Thymus (tissue), 14 donors: ENCODE measurements at places on chromosomes 11 and 22. TPM values are rescaled to one million over a fixed set of nuclear protein-coding genes. Genes with fewer than 3 reads are reported as not detected.

The FAM83F gene
- 2.0 TPM for polyA plus RNA-seq

DNA sequence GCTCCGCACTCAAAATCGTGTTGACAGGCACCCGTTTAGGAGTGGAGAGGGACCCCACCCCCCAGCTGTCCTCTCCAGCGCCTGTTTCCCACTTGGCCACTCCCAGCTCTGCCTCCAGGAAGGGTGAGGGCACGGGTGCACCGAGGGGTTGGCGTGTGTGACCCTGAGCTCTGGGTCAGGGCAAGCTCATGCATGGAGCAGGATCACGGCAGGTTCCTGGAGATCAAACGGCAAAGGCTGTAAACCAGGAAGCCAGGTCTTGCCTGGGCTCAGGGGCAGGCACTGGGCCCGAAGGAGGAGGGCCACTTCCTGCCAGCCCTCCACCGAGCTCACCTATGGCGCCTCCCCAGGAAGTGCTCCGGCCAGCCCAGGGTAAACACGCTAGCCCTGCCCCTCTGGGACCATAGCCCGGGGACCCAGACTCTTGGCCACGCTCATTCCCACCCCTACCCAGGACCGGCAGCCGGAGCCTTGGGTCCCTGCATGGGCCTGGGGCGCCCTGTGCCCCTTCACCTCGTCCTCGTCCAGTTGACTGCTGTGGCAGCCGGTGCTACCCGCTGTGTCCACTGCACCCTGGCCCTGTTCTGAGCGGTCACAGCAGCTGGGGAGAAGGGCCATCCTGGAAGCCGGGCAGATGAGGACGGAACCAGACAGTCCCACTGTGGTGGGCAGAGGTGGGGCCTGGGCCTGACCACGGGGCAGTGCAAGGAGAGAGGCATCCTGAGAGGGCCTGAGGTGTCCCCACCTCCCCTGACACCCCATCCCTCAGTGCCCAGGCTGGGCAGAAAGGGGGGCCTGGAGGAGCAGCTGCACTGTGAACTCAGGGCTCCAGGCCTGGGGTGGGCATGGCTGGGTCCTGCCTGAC is 1.0 kb upstream of the EPS8L2 start:
- no peaks in the 10 kb centered on the region for H3K4me1 ChIP-seq
- DNase-seq = no peak
- no peak overlapping the region for H3K4me3 ChIP-seq
- H3K27ac ChIP-seq = no peak overlapping the region
- peaks cover 51% of the 10 kb centered on the region for H3K27me3 ChIP-seq

- H3K27ac ChIP-seq = no peak overlapping the region
- no peak overlapping the region for H3K4me3 ChIP-seq
- DNase-seq = no peak
- no peaks in the 10 kb centered on the region for H3K36me3 ChIP-seq
Observed at GRCh38 chr11:10639350-10639749, 54.2 kb downstream of the IRAG1 start.

The UBQLNL gene
- polyA plus RNA-seq = 1.5 TPM

DNA sequence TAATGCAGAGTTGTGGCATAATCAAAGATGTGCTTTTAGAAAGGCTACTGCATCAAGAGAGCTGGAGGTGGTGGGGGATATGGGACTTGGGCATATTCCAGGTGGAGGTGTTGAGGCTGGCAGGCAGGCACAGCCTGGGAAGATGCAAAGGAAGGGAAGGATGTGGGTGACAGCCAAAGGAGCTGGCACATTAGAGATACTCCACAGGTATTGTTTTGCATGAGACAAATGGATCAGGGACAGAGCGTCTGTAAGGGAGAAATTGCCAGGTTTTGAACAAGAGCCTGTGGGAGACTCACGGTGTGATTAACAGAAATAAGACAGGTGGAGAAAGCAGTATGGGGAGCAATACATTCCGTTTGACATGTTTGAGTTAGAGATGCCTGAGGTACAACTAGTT is 263.7 kb downstream of the NELL1 start:
- no peak for DNase-seq
- H3K27me3 ChIP-seq = no peaks in the 10 kb centered on the region
- no peak overlapping the region for H3K27ac ChIP-seq
- H3K4me3 ChIP-seq = no peak overlapping the region

- no peaks in the 10 kb centered on the region for H3K27me3 ChIP-seq
- H3K4me1 ChIP-seq = no peaks in the 10 kb centered on the region
- H3K36me3 ChIP-seq = no peaks in the 10 kb centered on the region
- DNase-seq = no peak
Observed at GRCh38 chr22:19233189-19233661, 54.7 kb upstream of the SLC25A1 start.

- H3K4me1 ChIP-seq = no peaks in the 10 kb centered on the region
- H3K4me3 ChIP-seq = no peak overlapping the region
- no peak for DNase-seq
- no peak overlapping the region for H3K27ac ChIP-seq
- H3K36me3 ChIP-seq = peaks cover 6% of the 10 kb centered on the region
- no peaks in the 10 kb centered on the region for H3K27me3 ChIP-seq
Observed at GRCh38 chr11:76980196-76980595, 54.0 kb upstream of the B3GNT6 start.

DNA sequence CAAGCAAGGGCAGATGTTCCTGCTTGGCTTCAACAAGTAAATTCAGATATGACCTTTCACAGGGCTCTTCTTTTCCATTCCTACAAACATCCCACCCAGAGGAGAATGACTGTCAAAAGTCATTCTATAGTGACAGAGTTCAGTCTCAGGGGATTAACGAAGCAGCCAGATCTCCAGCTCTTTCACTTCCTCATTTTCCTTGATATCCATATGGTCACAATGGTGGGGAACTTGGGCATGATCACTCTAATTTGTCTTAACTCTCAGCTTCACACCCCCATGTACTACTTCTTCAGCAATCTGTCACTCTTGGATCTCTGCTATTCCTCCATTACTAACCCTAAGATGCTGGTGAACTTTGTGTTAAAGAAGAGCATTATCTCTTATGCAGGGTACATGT is 15.0 kb upstream of the OR8B8 start:
- no peaks in the 10 kb centered on the region for H3K27me3 ChIP-seq
- H3K27ac ChIP-seq = no peak overlapping the region
- no peaks in the 10 kb centered on the region for H3K4me1 ChIP-seq
- H3K4me3 ChIP-seq = no peak overlapping the region
- DNase-seq = no peak
- H3K36me3 ChIP-seq = no peaks in the 10 kb centered on the region

GRCh38 chr22:33386270-33386669 is 328.1 kb upstream of the SYN3 start:
- no peak overlapping the region for H3K4me3 ChIP-seq
- H3K4me1 ChIP-seq = no peaks in the 10 kb centered on the region
- no peaks in the 10 kb centered on the region for H3K27me3 ChIP-seq
- H3K27ac ChIP-seq = no peak overlapping the region
- H3K36me3 ChIP-seq = no peaks in the 10 kb centered on the region

DNA sequence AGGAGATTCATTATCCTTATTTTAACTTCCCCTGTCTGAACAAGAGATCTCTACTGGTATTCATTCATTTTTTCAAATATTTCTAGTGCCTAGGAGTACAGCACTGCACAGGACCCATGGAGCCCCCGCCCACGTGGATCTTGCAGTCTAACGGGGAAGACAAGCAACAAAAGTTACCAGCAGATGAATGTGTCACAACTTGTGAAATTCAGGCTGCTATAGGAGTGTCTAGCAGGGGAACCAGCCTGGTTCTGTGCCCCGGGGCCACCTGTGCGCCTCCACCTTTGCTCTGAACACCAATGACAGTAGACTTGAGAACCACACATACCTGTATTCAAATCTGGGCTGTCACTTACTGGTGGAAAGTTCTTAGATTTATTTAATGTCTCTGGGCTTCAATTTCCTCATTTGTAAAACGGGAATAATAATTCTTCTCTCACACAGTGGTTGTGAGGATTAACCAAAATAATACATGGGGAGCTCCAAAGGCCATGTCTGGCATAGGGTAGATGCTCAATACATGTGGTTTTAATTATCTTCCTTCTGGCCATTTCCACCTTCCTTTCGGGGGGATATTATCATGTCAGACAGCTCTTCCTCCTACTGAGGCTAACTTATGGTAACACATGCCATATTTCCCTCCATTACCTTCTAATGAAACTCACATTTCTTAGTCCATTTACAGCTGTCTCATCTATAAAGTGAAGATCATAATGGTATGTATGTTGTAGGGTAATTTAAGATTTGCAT is 17.8 kb downstream of the POU2AF1 start:
- H3K27ac ChIP-seq = no peak overlapping the region
- no peaks in the 10 kb centered on the region for H3K4me1 ChIP-seq
- no peaks in the 10 kb centered on the region for H3K27me3 ChIP-seq
- H3K36me3 ChIP-seq = no peaks in the 10 kb centered on the region
- no peak overlapping the region for H3K4me3 ChIP-seq

The PGA4 gene
- polyA plus RNA-seq = 4.6 TPM

The MIF gene
- polyA plus RNA-seq = 363 TPM

DNA sequence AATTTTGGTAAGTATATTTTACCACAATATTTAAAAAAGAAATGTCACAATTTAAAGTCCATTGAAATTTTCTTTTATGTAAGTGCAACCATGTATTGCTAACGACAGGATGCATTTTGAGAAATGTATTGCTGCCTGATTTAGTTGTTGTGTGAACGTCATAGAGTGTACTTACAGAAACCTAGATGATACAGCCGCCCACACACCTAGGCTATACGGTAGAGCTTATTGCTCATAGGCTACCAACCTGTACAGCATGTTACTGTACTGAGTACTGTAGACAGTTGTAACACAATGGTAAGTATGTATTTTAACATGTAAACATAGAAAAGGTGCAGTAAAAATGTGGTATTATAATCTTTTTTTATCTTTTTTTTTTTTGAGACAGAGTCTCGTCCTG is 48.1 kb downstream of the CBL start:
- no peaks in the 10 kb centered on the region for H3K27me3 ChIP-seq
- DNase-seq = no peak
- no peak overlapping the region for H3K27ac ChIP-seq

GRCh38 chr11:81897639-81898038 is 836.0 kb downstream of the FAM181B start:
- no peaks in the 10 kb centered on the region for H3K36me3 ChIP-seq
- no peak for DNase-seq

The TSSK2 gene
- polyA plus RNA-seq = 0.09 TPM

The SLC22A9 gene
- 0.02 TPM for polyA plus RNA-seq

The UPK3A gene
- polyA plus RNA-seq = 1.0 TPM

- H3K4me1 ChIP-seq = no peaks in the 10 kb centered on the region
- no peaks in the 10 kb centered on the region for H3K27me3 ChIP-seq
Observed at GRCh38 chr22:19045094-19045493, 77.1 kb downstream of the DGCR2 start.

The FOLR3 gene
- 0.82 TPM for polyA plus RNA-seq

DNA sequence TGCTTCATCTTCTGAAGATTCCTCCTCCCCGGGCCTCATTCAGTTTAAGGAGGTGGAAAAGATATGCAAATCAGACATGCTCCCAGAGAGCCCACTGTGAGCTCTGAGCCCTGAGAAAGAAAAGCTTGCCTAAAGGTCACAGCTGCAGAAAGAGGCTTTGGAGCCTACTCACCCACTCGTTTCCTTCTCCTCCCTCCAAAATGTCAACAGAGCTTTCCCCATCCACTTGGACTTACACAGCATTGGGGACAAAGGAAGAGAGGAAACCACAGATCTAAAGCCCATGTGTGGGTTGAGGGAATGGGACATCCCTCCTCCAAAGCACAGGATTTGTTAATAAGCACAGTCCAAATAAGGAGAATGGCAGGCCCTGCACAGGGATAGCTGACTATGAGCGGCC is 158.4 kb downstream of the ETS1 start:
- no peaks in the 10 kb centered on the region for H3K27me3 ChIP-seq
- H3K27ac ChIP-seq = peak overlapping the region; percentile 8
- DNase-seq = no peak
- no peak overlapping the region for H3K4me3 ChIP-seq

The TTC36 gene
- not detected for polyA plus RNA-seq

GRCh38 chr11:64910451-64911093 is 6.4 kb downstream of the ATG2A start:
- H3K4me3 ChIP-seq = no peak overlapping the region
- H3K27me3 ChIP-seq = no peaks in the 10 kb centered on the region
- DNase-seq = no peak
- peaks cover 8% of the 10 kb centered on the region for H3K4me1 ChIP-seq
- peaks cover 87% of the 10 kb centered on the region for H3K36me3 ChIP-seq
- no peak overlapping the region for H3K27ac ChIP-seq

DNA sequence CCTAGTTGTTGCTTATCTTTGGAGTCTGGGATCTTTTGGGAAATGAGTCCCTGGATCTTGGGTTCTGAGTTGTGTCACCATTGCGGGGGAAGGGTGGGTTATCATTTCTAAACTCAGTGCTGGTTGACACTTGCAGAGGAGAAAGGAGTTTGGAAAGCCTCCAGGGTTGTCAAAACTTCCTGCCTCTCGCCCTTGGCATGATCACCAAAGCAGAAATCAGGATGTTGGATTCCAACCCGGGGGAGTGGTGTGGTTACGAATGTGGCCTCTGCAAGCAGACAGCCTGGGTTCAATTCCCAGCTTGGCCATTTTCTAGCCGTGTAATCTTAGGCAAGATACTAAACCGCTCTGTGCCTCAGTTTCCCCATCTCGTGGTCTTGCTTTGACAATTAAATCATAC is 24.3 kb downstream of the CD6 start:
- no peak for DNase-seq
- H3K27me3 ChIP-seq = no peaks in the 10 kb centered on the region

- H3K4me1 ChIP-seq = no peaks in the 10 kb centered on the region
- H3K36me3 ChIP-seq = no peaks in the 10 kb centered on the region
- DNase-seq = no peak
- H3K4me3 ChIP-seq = no peak overlapping the region
- H3K27me3 ChIP-seq = no peaks in the 10 kb centered on the region
- no peak overlapping the region for H3K27ac ChIP-seq
Observed at GRCh38 chr11:130037058-130037457, 32.6 kb upstream of the APLP2 start.

- no peaks in the 10 kb centered on the region for H3K36me3 ChIP-seq
- no peaks in the 10 kb centered on the region for H3K4me1 ChIP-seq
- DNase-seq = no peak
- no peak overlapping the region for H3K4me3 ChIP-seq
- peaks cover 5% of the 10 kb centered on the region for H3K27me3 ChIP-seq
Observed at GRCh38 chr11:120141113-120141767, 3.3 kb upstream of the TRIM29 start.

DNA sequence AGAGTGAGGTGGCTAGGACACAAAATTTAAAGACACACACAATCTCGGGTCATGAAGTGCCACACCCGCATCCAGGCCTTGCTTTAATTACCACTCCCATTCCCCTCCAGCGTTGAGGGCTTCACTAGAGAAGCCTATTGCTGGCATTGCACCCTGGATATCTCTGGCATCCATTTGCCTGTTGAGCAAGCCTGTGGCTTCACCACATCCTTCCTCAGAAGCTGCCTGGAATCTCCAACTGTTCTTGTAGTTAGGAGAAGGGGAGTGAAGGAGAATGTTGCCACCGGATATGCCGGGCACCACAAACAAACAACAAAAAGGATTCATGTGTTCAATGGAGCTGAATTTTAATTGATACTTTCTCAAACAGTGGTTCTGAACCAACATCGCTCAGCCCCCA is 34.4 kb upstream of the RCN1 start:
- H3K27ac ChIP-seq = no peak overlapping the region
- no peak for DNase-seq
- no peaks in the 10 kb centered on the region for H3K36me3 ChIP-seq
- no peaks in the 10 kb centered on the region for H3K4me1 ChIP-seq

GRCh38 chr11:62129590-62130282 is 5.9 kb downstream of the INCENP start:
- peaks cover 70% of the 10 kb centered on the region for H3K36me3 ChIP-seq
- H3K27ac ChIP-seq = no peak overlapping the region
- peaks cover 11% of the 10 kb centered on the region for H3K4me1 ChIP-seq

The HEPHL1 gene
- polyA plus RNA-seq = 0.27 TPM

GRCh38 chr11:129283141-129283540 is 91.0 kb upstream of the ARHGAP32 start:
- H3K27me3 ChIP-seq = no peaks in the 10 kb centered on the region
- H3K4me1 ChIP-seq = peaks cover 26% of the 10 kb centered on the region
- no peak for DNase-seq
- no peaks in the 10 kb centered on the region for H3K36me3 ChIP-seq
- H3K4me3 ChIP-seq = no peak overlapping the region
